NCI-H446 (cell line): ENCODE measurements at places on chromosomes 7 and 10.

DNA sequence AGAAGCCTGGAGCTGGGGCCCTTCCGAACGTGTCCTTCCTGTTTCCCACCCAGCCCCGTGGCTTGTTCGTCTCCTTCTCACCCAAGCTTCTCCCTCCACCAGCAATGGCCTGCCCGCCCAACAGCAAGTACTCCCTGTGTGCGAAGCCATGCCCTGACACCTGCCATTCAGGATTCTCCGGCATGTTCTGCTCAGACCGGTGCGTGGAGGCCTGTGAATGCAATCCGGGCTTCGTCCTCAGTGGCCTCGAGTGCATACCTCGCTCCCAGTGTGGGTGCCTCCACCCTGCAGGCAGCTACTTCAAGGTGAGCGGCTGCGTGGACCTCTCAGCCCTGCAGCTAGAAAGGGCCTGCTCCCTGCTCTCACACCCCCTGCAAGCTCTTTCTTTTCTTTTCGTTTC, 31.9 kb downstream of the ZAN start:
- DNase-seq = no peak

- DNase-seq = no peak
These were observed 15.5 kb downstream of the CAMK2G start for GRCh38 chr10:73858750-73859427.

- DNase-seq = no peak
These were observed 9.3 kb upstream of the GATAD1 start for GRCh38 chr7:92437956-92438491.

- no peak for DNase-seq
These were observed 59.4 kb upstream of the ASAH2 start for GRCh38 chr10:50310560-50311174.

DNA sequence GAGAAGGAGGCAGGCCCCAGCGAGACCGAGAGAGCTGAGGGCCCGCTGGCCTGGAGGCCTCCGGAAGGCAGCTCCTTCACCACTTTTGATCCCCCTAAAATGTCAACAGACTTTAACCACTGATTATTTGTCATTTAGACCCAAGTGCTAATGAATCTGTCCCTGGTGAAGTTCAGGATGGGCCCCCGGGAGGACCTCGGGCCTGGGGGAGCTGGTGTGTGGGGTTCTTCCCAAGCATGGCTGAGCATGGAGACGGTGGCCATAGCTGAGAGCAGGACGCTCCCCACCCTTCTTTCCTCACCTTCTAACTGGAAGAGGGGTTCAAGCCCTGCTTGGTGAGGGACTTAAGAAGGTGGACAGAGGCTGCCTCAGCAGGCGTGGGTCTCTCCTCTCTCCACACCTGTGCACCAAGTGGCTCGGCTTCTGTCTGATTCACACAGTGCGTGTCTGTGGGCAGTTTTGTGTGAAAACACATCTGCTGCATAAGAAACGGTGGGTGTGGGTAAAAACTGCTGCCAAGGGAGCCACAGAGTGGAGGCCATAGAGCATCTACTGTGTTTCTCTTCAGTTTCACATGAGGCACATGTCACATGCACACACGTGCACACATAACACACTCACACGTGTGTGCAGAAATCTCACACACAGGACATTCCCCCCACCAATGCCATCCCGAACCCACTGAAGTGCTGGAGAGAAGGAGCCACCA, 53.5 kb upstream of the VIPR2 start:
- DNase-seq = no peak
